ENCODE measurements at places on chromosomes 5 and 9.

GRCh38 chr9:127537792-127538191 lies 74.3 kb upstream of the STXBP1 start:
- no peak for DNase-seq

GRCh38 chr5:135444360-135444759 lies 2.8 kb downstream of the DCANP1 start:
- no peak for DNase-seq

GRCh38 chr5:97022898-97023297 lies 87.0 kb downstream of the LNPEP start:
- no peak for DNase-seq

DNA sequence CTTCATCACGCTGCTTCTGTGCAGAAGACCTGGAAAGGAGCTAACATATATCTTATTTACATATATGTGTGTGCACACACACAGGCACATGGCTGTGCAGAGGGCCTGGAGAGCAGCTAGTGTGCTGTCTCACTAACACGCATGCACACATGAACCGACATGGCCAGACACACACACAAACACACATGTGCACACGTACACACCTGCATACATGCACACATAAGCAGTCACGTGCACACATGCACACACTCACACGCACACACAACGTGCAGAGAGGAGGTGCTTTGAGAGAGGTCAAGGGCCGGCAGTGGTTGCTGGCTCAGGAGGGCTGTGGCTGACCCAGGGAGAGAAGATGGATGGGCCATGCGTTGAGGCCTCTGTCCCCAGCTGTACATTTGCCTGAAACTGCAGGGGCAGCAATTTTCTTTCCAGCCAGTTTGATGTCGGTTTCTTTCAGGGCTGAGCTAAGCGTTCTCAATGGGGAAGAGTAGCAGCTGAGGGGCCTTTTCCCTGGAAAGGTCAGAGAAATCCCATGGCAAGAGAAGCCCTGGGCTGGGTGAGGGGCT lies 66.7 kb downstream of the OLFM1 start:
- no peak for DNase-seq

- no peak for DNase-seq
Observed at GRCh38 chr5:117788596-117788995, 1199.8 kb downstream of the DTWD2 start.

- DNase-seq = no peak
Observed at GRCh38 chr5:126449751-126450271, 26.6 kb downstream of the GRAMD2B start.

DNA sequence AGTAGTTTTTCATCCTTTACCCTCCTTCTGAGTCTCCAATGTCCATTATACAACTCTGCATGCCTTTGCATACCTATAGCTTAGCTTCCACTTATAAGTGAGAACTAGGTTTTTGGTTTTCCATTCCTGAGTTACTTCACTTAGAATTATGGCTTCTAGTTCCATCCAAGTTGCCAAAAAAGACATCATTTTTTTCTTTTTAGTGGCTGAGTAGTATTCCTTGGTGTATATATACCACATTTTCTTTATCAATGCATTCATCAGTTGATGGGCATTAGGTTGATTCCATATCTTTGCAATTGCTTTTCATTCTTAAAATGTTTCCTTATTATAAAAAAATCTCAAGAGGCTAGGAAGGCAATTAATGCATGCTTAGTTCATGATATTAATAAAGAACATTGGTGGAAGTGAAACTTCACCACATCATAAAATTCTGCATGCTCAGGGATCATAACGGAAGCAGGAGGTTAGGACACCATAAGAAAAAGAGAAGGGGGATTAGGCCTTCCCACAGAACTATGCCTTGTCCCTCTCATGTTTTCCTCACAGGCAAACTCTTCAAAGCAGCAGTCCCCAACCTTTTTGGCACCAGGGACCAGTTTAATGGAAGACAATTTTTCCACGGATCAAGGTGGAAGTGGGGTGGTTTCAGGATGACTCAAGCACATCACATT lies 105.2 kb downstream of the FRMD3 start:
- DNase-seq = no peak

DNA sequence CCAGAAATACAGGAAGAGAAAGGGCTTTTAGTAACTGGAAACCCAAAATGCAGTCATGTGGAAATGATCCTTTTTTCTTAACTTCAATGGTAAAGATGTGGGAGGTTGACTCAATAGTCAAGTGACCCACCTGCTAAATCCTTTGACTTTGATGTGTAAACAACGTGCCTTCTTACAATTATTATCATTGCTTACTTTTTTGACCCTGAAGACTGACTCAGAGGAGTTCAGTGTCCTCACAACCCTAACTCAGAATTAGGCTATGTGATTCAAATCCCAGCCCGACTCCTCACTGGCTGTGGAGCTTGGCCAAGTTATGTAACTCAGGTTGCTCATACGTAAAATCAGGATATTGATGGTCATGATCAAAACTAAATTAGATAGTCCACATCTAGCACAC lies 27.9 kb downstream of the ANXA1 start:
- no peak for DNase-seq

DNA sequence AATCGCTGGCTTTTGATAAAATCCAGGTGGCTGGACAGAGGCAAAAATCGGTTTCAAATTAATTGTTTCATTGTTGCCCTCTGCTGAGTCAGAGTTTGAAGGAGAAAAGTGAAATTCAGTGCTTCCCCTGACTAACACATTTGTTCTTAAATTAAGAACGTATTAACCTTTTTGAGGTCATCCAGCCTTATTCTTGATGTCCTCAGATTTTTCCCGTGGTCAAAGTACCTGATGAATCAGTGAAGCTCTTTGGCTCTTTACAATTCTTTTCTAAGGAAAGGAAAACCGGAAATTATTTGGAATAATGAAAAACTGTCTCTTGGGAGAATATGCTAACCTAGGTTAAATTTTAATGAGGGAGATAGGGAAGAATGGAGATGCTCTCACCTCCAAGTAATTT lies 21.6 kb downstream of the OSMR start:
- no peak for DNase-seq

DNA sequence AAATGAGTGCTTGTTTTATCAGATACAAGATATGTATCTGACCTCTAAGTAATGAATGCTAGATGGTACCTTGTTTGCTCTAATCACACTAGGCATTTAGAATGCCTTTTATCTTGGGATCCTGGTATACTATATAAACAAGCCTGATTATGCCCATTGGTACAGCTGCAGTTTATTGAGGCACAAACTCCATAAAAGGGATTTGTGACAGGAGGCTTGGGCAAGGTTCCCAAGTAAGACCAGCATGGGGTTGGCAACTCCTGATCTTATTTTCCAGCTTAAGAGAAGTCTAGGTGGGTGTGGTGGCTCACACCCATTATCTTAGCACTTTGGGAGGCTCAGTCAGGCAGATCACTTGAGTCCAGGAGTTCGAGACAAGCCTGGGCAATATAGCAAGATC lies 93.9 kb upstream of the DMRT1 start:
- no peak for DNase-seq

DNA sequence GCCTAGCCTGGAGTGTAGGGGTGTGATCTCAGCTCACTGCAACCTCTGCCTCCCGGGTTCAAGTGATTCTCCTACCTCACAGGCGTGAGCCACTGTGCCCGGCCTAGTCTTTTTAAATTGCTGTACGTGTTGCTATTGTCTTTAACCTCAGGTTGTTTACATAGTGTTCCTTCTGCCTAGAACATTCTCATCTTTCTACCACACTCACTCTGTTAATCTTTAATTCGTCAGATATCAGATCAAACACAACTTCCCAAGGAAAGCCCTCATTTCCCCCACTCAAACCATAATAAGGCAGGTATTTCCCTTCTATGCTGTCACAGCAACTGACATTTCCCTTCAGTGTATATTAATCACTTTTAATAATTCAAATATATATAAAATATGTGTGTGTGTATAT lies 1310.0 kb upstream of the C9orf72 start:
- no peak for DNase-seq

DNA sequence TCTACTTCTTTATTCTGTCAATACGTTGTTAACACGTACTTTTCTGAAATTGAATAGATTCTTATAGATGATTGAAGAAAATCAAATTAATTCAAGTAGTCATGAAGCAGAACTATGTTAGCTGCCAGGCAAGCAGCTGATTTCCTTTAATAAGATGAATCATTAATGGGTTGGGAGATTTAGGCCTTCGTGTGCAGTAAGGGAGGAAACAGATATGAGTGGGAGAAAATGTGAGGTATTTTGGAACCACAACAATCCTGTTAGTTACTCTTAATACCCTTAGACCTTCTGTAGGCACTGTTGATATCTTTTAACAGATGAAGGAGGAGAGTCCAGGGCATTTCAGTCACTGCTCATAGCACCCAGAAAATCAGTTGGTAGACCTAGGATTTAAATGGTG lies 121.0 kb downstream of the AOPEP start:
- DNase-seq = peak; percentile 72

GRCh38 chr5:81761270-81761669 lies 10.4 kb upstream of the SSBP2 start:
- no peak for DNase-seq

- DNase-seq = no peak
Observed at GRCh38 chr5:97658116-97658900, 475.3 kb upstream of the RIOK2 start.

DNA sequence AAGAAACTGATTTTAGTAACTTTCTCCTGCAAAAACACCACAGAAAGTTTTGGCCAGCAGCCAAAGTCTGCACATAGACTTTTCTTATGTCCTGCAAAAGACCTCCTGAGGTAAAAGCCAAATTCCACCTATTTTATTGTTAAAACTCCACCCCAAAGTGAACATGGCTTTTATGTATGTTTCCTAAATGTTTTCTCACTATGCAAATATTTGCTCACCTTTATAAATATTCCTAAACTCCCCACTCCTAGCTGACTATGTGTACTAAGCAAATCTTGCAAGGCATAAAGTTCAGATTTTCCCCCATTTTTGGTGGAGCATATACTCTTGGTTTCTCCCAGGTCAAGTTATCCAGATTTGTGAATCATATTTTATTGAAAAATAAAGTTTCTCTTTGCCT lies 446.2 kb downstream of the DNAH5 start:
- no peak for DNase-seq

GRCh38 chr9:138098908-138099791 lies 221.6 kb downstream of the CACNA1B start:
- DNase-seq = no peak

GRCh38 chr5:73768-74502 lies 18.0 kb upstream of the PLEKHG4B start:
- no peak for DNase-seq

DNA sequence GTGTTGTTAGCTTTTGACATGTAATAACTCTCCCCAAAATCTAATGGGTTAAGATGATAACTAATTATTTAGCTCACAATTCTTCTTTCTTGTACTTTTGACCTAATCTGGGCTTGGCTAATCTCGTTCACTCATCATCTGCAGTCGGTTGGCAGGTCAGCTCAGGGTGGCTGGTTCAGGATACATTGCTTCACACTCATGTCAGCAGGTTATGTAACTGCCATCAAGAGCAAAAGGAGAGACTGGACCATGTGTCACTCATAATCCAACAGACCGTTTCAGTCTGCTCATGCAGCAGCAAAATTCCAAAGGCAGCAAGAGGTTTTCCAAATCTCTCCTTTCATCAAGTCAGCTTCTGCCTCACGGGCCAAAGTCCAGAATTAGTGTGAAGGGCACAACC lies 998.4 kb upstream of the CTNND2 start:
- no peak for DNase-seq

DNA sequence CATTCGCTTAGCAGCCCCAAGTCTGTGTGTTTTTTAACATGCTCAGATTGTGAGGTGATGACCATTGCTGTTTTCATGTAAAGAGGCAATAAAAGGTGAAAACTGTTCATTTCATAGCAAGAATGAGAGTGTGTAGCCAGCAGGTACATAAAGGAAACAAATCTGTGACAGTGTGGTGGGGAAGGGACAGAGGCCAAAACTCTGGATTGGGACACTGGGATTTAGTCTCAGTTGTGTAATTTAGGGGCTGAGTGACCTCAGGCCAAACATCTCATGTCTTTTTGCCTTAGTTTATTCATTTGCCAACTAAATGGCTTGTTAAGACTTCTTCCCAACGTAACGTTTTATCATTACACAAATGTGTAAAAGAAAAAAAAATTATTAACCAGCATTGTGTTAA lies 47.0 kb downstream of the KCNN2 start:
- no peak for DNase-seq

- peak; percentile 73 for DNase-seq
Observed at GRCh38 chr5:59845730-59846129, 47.8 kb downstream of the PDE4D start.

DNA sequence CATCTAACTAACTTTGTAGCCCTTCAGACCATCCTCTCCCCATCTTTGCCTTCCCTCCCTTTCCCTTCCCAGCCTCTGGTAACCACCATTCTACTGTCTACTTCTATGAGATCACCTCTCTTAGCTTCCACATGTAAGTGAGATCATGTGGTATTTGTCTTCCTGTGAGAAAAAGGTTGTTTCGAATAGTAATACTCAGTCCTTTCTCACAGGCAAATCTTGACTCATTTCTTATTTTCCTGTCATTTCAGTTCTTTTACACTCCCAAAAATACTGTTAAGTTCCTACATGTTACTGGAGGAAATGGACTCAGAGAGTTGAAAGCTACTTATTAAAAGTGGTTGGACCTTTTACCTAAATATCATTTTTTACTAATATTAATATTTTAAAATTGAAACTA lies 82.1 kb downstream of the SLF1 start:
- DNase-seq = no peak

GRCh38 chr5:30368064-30368463 lies 825.4 kb upstream of the CDH6 start:
- no peak for DNase-seq

DNA sequence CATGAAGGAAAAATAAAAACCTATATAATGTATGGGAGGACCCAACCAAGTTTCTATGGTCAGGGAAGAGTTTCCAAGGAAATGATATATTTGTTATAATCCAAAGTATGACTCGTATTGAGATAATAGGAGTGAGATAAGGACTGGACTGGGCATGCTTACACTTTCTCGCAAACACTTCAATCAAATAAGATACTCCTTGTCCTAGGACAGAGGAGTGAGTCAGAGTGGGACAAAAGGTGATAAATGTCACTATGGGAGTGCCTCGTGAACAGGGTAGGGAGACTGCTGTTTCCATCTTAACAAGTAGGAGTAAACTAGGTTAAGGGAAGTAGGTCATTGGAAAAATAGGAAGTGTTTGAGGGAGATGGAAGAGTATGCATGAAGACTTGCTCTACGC lies 47.2 kb downstream of the MACIR start:
- no peak for DNase-seq

DNA sequence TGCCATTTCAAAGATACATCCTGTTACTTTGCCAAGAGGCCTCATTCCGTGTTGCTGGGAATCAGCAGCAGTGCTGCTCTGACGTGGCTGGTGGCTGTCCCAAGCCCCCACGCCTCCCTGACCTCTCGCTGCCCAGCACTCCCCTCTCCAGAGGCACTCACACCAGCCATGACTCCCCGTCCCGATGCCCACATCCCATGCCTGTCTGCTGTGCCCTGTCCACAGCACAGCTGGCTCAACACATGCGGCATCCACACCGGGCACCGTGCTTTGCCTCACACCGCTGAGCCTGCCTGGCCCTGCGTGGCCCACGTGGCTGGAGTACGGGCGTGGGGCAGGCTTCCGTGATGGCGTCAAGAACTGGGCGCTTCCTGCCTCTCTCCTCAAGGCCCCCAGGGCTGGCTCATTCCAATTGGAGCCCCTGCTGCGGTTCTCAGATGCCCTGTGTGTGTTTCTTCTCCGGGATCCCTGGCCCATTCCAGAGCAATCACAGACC lies 7.8 kb upstream of the LCN1 start:
- no peak for DNase-seq
